ENCODE measurements at places on chromosomes 5 and 9. TPM values are rescaled to one million over a fixed set of nuclear protein-coding genes. Genes with fewer than 3 reads are reported as not detected.

DNA sequence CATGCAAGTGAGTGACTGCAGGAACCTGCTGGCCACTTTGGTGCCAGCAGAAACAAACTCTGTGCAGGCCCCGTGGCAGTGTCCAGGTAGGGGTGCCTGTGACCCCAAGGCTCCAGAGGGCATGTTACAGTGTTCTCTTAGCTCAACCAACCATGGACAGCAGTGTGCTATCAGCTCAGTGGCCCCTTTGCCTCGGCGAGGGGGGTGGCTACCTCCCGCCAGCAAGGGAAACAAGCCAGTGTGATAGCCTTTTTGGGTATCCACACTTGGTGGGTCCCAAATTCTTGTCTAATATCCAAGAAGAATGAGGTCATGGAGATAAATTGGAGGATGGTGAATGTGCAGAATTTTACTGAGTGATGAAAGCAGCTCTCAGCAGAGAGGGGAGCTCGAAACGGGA is 298.6 kb upstream of the SLC30A5 start:
- H3K27ac ChIP-seq = no peak overlapping the region
- H3K36me3 ChIP-seq = no peaks in the 10 kb centered on the region
- H3K27me3 ChIP-seq = no peaks in the 10 kb centered on the region
- no peak overlapping the region for H3K4me3 ChIP-seq
- no peaks in the 10 kb centered on the region for H3K4me1 ChIP-seq
- DNase-seq = no peak

- no peaks in the 10 kb centered on the region for H3K36me3 ChIP-seq
- H3K27ac ChIP-seq = no peak overlapping the region
These were observed 136.9 kb upstream of the EGFLAM start for GRCh38 chr5:38121420-38121819.

DNA sequence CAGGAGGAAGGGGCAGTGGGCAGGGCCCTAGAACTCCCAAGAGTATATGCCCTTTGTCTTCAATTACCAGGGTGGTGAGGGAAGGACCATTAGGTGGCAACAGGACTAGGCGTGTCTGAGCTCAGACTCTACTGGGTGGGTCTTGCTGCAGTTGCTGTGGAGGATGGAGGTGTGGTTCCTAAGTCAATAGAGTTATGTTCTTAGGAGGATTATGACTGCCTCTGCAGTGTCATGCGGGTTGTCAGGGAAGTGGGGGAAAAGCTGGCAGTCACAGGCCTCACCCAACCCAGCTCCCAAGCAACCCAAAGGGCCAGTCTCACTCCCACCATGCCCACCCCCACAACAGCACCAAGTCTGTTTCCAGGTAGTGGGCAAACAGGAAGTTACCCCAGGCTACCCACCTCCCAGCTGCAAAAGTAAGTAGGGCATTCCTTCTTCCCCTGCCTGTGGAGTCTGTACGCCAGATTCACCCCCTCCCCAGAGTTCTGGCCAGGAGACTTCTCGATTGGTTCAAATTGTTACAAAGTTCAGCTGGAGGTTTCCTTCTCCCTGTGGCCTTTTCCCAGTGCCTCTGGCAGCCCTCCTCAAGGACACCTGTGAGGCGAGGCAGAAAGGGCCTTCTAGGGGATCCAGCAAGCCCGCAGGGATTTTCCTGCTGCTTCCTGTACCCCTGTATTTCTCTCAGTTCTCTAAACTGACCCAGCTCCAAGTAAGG is 145.3 kb downstream of the HINT1 start:
- no peaks in the 10 kb centered on the region for H3K36me3 ChIP-seq
- H3K4me1 ChIP-seq = no peaks in the 10 kb centered on the region
- H3K27me3 ChIP-seq = no peaks in the 10 kb centered on the region
- H3K4me3 ChIP-seq = no peak overlapping the region
- H3K27ac ChIP-seq = peak overlapping the region; percentile 46

GRCh38 chr9:70324963-70325362 is 66.2 kb downstream of the SMC5 start:
- DNase-seq = no peak
- H3K4me3 ChIP-seq = no peak overlapping the region
- H3K27ac ChIP-seq = no peak overlapping the region
- H3K27me3 ChIP-seq = no peaks in the 10 kb centered on the region

GRCh38 chr5:75044406-75044805 is 8.0 kb downstream of the GCNT4 start:
- DNase-seq = no peak
- no peak overlapping the region for H3K4me3 ChIP-seq
- H3K27me3 ChIP-seq = no peaks in the 10 kb centered on the region
- no peak overlapping the region for H3K27ac ChIP-seq
- peaks cover 17% of the 10 kb centered on the region for H3K4me1 ChIP-seq
- H3K36me3 ChIP-seq = no peaks in the 10 kb centered on the region

DNA sequence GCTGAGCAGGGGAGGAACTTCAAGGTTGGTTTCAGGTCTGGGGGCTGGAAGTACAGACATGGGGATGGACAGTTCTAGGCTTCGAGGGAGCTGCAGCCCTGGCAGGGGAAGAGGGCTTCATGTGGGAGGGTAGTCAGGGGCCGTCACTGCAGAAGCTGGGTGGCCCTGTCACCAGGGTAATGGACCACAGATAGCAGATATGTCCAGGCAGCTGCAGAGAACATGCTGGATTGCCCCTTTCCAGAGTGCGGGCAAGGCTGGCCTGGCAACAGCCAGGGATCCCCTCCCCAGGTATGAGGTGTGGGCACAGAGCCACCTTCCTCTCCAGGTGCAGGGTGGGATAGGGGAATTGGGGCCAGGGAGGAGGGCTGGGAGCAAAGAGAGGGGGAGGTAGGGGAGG is 206.5 kb downstream of the GADD45G start:
- H3K27me3 ChIP-seq = no peaks in the 10 kb centered on the region
- no peak for DNase-seq
- H3K36me3 ChIP-seq = no peaks in the 10 kb centered on the region
- H3K4me1 ChIP-seq = peaks cover 4% of the 10 kb centered on the region
- no peak overlapping the region for H3K4me3 ChIP-seq
- no peak overlapping the region for H3K27ac ChIP-seq

DNA sequence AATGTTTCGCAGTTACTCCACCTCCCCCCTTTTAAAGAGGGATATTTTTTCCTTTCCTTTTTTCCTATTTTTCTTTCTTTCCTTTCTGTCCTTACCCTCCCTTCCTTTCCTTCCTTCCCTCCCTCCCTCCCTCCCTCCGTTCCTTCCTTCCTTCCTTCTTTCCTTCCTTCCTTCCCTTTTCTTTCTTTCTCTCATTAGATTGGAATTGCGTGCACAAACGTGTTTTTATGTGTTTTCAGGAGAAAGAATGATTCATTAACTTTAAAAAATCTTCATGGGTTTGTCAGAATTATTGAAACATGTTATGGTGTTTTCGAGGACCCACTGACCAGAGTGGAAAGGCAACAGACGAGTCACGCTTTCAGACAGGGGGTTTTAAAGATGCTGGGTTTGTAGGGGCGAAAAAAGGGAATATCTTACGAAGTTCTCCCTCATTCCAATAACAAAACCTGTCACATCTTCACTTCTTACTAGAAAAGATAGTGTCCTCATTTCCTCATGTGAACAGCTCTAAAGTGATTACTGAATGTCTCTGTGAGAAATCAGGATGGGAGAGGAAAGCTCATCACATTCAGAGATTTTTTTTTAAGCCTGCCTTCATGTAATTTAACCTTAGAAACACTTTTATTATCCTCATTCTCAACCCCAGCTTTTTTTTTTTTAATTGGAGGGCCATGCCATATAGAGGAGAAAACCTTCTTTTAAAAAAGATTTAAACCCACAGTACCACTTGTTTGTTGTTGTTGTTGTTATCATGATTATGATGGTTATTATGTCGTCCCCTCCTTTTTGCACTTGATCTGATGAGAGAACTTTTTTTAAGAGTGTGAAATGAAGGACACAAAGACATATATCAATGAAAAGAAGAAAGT is 21.9 kb downstream of the NR2F1 start:
- DNase-seq = no peak
- H3K27ac ChIP-seq = no peak overlapping the region
- no peaks in the 10 kb centered on the region for H3K36me3 ChIP-seq
- H3K4me3 ChIP-seq = no peak overlapping the region
- peaks cover 99% of the 10 kb centered on the region for H3K27me3 ChIP-seq

ACTL7B gene
- total RNA-seq = not detected

PRSS3 gene
- 3.5 TPM for total RNA-seq

LECT2 gene
- 25.0 TPM for total RNA-seq

FBXW11 gene
- total RNA-seq = 74.2 TPM

SPINK5 gene
- 3.0 TPM for total RNA-seq

Data from hepatocyte (in vitro differentiated cells).